ENCODE measurements at places on chromosomes 1 and 21. TPM values are rescaled to one million over a fixed set of nuclear protein-coding genes. Genes with fewer than 3 reads are reported as not detected.

Gene C8B
- not detected for total RNA-seq

Gene CPT2
- total RNA-seq, result 18.3 TPM

Gene UTS2
- not detected for total RNA-seq

Gene TM2D1
- 55.8 TPM for total RNA-seq

Gene TRPM2
- total RNA-seq, result not detected

Gene NFASC
- total RNA-seq, result 13.0 TPM

Gene ZNF648
- total RNA-seq, result not detected

Gene NTMT2
- not detected for total RNA-seq

Gene HAO2
- total RNA-seq, result not detected

Gene ANKRD13C
- 20.8 TPM for total RNA-seq

Gene DDR2
- 158 TPM for total RNA-seq

Gene PLCH2
- not detected for total RNA-seq
